ENCODE measurements at places on chromosomes 5 and 9.

GRCh38 chr5:161286066-161286655 is 260.4 kb downstream of the GABRB2 start:
- no peak for DNase-seq

DNA sequence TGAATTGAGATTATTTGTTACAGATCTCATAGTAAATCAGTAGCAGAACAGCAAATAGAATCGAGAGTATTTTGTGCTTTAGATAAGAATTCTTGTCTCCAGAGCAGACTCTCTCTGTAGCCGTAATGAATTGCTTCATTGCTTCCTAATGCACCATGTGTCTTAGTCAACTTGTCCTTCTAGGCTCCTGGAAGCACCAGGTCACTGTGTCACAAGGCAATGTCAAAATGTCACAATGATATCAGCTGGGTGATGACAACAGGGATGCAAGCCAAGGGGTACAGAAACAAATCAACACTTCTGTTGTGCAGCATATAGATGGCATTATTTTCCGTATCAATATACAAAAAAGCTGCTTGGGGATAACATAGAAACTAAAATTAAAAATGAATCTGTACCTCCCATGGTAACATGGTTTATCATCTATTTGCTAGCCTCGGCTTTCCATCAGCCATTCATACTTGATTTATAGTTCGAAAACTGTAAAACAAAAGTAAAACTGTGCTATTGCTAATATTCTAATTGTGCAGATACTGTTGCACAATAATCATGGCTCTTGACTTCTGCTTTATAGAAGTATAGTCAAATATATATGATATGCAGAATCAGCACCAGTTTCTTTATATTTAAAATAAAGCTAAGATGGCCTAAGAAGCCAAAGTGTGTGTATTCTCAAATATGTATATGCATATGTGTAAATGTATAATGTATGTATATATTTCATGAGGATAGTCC is 435.9 kb upstream of the TLE4 start:
- no peak for DNase-seq

GRCh38 chr5:163622799-163623198 is 117.4 kb downstream of the MAT2B start:
- DNase-seq = no peak

DNA sequence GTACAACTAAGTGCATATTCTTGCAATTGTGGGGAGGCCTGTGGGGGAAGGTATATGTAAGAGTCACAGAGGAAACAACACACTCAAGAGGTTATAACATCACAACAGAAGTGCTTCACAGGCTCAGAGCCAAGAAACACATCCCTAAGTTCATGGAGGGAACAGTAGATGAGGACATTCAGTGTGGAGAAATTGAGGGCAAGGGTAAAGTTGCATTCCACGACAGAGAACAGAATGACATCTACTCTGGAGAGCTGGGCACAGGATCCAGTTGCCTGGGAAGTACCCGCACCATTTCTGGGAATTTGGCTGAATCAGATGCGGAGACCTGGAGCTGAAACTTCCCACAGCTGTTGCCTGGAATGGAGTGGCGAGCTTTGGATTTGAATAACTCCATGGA is 197.2 kb downstream of the NXNL2 start:
- no peak for DNase-seq

DNA sequence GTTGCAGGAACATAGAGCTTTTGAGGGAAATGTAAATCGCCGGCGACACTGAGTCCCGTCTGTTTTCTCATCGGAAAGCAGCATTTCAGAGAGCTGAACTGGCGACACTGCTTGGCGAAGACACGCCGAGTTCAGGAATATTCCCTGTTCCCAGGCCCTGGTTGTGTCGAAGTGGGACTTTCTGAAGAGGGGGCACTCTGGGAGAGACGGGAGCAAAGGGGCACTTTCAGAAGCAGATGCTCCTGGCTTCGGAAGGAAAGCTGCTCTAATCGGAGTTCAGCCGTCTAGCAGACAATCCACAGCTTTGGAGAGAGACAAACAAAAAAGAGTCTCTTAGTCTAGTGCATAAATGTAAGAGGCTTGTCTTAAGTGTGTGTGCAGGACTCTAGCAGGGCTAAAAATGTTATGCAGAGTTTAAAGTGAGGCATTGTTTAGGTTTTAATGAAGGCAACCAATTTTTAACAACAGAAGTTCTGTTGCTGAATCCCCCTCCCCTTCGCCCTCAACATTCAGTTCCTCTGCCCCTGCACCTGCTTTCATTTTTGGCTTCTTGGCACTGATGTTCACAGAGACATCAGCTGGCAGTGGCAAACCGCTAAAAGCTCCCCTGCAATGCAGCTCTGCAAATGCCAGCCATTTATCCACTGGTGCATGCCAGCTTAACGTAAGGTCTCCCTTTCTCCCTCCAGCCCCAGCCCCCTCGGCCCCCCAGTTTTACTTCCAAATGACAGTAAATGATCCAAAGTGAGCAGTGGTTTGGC is 289.5 kb upstream of the MPDZ start:
- DNase-seq = no peak

GRCh38 chr5:32276173-32276853 is 36.4 kb downstream of the MTMR12 start:
- no peak for DNase-seq

DNA sequence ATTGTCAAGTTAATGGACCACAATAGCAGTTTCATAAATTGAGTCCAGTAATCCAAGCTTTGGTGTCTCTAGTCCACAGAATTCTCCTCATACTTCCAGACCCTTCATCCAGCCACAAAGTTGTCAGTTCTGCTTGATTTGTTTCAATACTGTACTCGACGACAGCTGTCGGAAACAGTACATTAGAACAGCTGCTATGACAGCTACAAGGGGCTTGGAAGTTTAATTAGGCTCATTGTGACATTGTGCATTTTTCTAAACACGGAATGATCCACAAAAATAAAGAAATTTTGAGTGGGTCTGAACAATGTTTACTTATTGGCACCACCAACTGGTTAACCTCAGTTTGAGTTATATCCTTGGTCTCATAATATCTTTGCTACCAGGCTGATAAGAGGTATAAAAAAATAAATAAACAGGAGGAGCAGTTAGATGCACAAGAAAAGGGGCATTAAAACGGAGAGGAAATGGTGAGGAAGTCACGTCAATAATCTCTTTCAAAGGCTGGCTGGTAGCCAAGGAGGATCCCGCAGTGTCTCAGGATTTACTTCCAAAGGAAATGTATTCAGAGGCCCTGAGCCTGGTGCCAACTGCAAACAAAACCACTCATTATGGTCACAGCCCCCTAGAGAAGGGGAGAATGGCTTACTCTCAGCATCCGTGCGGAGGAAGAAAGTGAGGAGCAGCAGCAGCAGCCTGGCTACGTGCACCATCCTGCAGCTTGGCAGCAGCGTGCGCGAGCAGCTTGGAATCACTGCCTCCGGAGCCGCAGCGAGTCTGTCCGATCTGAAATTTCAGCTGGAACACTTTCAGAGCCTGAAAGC is 933.8 kb upstream of the DMAC1 start:
- DNase-seq = no peak

DNA sequence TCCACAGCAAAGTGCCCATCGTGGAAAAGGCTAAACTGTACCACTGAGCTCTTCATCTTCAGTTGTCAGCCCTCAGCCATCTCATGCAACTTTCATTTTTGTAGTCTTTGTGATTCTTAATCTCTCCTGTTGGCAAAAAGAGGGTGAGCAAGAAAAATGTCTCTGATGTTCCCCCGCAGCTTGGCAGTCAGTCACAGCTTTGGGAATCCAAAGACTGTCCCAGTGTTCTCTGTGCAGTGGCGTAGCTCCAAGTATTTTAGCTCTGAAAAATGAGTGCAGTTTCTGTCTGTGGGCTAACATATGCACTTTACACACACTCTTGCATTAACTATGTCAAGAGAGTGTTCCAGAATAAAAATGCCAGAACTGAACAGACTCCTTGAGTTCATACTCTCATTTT is 372.2 kb downstream of the TMEM232 start:
- DNase-seq = no peak

DNA sequence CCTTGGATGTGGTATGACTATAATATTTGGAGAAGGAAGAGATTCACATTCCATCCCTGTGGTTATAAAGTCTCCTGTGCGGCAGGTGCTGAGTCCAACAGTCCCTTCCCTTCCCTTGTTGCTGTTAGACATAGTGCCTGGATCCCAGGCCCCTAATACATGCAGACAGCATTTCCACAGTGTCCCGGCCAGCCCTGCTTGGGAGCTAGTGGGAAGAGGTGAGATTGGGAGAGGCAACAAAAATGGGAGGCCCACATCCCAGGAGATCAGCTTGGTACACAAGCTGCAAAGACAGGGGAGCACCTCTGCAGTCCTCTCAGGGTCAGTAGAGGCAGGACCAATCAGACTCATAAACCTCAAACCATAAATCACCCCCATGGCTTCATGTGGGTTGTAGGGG is 3.3 kb upstream of the NEURL1B start:
- DNase-seq = no peak

DNA sequence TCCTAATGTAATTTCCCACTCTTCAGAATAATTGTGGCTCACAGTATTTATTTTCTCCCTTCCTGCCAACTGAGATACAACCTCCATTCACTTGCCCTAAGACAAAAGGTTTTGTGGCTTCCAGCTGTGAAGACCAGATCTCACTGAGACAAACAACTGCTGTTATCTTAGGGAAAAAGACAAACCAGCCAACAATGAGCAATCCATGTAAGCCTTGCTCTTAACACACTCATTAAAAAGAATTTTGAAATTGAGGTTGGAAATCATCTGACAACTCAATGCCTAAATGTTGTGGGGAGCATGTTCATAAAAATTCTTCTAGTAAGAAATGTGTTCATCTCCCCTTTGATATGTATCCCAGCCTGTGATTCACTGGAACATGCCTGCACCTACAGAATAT is 132.9 kb downstream of the ADAMTSL1 start:
- no peak for DNase-seq

GRCh38 chr9:34139477-34140146 is 13.1 kb upstream of the DCAF12 start:
- DNase-seq = peak; percentile 53

DNA sequence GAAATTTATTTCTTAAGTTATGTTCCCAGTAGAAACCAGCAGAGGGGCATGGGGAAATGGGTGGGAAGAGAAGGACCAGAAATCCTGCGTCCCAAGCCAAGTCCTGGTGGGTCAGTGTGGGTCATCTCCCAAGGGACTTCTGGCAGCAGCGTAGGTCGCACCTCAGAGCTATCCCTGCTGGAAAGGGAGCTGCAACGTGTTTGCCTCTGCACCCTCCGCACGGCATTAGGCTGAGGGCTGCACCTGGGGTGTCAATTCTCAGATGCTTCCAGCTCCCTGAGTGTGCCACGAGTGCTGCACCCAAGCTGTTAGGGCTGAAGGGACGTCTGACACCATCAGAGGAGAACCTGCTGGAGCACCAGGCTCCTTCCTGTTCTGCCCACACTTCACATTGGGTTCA is 182.8 kb downstream of the CACNA1B start:
- no peak for DNase-seq

GRCh38 chr9:77575785-77576184 is 72.3 kb downstream of the GNA14 start:
- no peak for DNase-seq

GRCh38 chr5:13581914-13582313 is 362.6 kb downstream of the DNAH5 start:
- no peak for DNase-seq

DNA sequence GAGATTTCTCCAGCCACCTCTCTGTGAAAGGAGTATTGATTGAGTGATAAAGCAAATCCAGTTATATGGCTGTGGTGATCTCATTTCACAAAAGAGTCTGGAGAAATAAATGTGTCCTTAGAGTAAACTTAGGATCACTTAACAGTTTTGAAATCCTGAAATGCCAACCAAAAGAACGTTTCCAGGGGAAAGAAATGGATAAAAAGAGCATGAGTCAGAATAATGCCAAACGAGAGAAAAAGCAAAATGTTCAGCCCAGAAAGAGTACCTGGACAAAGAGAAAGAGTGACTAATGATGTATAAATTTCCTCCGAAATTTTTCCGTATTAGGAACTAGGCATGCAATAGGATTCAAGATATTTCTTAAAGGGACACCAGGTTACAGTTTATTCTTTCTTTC is 463.1 kb upstream of the CDH10 start:
- no peak for DNase-seq

- DNase-seq = no peak
These were observed 923.8 kb upstream of the CDH9 start for GRCh38 chr5:27962198-27962597.

GRCh38 chr5:157484768-157485167 is 24.8 kb downstream of the NIPAL4 start:
- no peak for DNase-seq

DNA sequence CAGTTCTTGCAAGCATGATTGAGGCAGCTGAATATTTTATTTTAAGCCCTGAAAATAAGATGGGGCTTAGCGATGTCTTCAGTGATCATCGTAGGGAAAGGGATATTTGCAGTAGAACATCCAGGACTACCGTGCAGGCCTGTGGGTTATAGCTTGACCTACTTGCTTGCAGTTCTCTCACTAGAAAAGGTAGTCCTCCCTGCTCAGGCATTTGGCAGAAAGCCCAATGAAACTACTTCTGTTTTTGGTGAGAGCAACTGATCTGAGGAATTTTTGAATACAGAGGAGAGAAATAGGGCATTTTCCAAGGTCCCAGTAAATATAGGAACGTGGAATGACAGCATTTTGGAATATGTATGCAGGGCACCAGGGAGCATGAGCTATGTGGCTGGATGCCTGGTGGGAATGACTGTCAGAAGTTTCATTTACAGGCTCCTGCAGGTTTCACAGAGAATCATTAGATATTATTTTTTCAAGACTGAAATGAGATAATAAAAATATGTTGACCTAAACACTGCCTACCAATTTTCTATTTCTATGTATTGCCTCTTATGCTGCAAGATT is 417.9 kb upstream of the ACTBL2 start:
- peak; percentile 33 for DNase-seq

- no peak for DNase-seq
These were observed 73.0 kb downstream of the AP3B1 start for GRCh38 chr5:78221467-78221866.

Data from GDM1 (cell line).